ENCODE measurements at places on chromosomes 2 and 18.

DNA sequence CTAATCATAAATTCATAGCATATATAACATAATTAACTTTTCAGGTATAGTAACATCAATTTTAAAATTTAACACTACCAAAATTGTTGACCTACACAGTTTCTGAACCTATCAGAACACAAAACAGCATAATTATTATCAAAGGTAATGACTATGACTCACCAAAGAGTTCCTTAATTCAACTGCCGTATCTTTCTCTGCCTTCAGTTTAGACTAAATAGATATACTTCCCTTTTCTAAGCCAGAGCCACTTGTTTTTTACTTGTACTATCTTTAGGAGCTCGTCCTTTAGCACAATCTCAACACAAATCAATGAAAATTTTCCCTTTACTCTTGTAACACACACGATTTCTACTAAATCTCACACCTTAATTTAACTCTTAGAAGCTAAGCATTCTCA, 54.4 kb downstream of the CCDC88A start:
- no peak for DNase-seq

DNA sequence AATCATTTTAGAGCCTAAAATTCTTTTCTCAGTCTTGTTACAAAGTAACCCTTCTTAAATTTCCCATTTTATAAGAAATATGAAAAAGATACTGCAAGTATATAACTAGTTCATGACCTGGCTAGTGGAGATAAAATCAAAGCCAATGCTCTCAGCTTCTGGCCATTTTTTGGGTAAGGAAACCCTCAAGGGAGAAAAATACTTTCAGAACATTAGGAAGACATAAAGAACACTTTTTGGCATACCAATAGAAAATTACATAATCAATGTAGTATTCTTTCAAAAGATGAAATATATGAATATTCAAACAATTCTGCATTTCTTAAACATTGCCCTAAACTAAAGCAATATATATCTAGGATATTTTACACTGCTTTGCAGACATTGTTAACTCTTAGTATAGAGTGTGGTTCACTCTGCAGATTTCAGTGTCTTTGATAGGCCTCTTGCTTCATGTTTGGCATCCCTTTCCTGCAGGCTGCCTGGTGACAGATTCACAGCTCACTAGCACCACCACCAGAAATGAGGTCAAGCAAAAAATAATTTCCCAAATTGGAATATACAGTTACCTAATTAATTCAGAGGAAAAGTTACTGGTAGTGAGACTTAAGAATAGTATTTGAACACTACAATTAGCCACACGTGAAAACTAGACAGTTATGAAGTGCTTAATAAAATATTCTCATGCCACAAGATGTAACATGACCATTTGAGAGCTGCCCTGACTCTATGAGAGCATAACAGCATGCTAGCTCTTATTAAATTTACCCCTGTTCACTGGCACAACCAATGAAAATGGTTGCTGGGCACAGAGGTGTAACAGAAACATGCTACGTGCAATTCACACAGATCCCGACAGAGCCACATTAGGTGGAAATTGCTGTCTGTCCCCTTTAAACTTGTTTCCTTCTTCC, 36.0 kb downstream of the PAIP2B start:
- DNase-seq, result no peak

- peak; percentile 60 for DNase-seq
Observed at GRCh38 chr2:88765154-88765888, 73.8 kb downstream of the RPIA start.

GRCh38 chr2:168521053-168521741, 65.1 kb downstream of the CERS6 start:
- DNase-seq, result no peak

DNA sequence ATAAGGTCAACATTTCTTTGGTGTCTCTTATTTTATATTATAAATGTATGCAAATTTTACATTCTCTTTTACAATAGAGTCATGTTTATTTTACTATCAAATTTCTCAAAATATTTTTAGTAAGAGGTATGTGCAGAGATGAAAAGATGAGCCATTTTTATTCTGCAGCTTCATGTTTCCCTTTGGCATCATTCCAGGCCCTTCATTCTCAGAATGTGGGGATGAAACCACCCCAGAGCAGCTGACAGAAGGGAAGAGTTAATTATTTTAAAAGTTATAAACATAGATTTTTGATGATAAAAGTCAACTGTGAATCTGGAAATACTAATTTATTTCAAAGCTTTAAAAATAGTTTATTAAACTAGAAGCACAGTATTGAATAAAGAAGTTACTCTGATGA, 12.8 kb upstream of the FSHR start:
- no peak for DNase-seq

- DNase-seq, result no peak
Observed at GRCh38 chr2:151928380-151928779, 100.2 kb upstream of the ARL5A start.

- DNase-seq, result no peak
Observed at GRCh38 chr2:233821196-233821595, 33.1 kb downstream of the HJURP start.

DNA sequence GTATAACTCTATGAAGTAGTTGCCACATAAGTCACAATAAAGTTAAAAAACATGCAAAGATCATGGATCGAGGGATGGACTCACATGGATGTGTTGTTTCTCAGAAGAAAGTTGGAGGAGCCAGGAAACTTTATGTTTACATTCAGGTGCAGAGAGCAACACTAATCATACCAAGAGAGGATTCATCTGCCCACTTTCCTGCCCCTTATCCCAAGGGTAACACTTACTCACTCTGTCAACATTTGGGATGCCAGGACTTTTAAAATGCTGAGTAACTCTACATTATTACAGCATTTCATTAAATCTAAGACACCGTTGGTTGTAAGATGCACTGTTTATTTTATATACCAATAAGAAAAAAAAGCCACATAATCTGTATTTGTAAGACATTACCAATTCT, 170.4 kb downstream of the KCNE4 start:
- no peak for DNase-seq

DNA sequence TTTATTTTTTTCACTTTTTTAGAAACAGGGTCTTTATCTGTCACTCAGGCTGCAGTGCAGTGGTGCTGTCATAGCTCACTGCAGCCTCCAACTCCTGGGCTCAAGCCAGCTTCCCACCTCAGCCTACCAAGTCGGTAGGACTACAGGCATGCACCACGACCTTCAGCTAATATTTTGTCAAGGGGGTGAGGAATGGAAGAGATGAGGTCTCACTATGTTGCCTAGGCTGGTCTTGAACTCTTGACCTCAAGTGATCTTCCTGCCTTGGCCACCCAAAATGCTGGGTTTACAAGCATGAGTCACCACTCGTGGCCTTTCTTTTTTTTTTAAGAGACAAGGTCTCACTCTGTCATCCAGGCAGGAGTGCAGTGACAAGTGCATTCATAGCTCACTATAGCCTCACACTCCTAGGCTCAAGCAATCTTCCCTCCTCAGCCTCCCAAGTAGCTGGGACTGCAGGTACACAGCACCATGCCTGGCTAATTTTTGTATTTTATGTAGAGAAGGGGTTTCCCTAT, 13.4 kb downstream of the PPP1R7 start:
- no peak for DNase-seq

- no peak for DNase-seq
Observed at GRCh38 chr2:237026981-237027711, 58.5 kb upstream of the COPS8 start.

- DNase-seq, result no peak
Observed at GRCh38 chr2:10095175-10095574, 15.0 kb upstream of the CYS1 start.

GRCh38 chr18:42281124-42281523, 326.1 kb downstream of the PIK3C3 start:
- no peak for DNase-seq

DNA sequence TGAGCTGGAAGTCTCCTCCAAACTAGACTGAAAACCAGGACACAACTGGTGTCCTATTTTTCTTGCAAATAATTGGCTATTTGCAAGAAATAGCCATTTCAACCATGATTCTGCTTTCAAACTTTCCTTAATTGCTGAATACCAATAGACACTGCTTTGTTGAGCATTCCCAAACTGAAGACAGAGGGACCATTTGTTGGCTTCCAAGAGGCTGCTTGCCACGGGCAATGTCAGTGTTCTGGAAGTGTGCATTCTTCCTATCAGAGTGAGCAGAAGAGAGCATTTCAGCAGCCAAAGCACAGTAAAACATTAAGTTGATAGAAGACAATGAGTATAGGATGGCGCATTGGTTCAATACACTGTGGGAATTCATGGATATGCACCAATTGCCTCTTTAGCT, 360.5 kb upstream of the RGPD4 start:
- DNase-seq, result no peak

DNA sequence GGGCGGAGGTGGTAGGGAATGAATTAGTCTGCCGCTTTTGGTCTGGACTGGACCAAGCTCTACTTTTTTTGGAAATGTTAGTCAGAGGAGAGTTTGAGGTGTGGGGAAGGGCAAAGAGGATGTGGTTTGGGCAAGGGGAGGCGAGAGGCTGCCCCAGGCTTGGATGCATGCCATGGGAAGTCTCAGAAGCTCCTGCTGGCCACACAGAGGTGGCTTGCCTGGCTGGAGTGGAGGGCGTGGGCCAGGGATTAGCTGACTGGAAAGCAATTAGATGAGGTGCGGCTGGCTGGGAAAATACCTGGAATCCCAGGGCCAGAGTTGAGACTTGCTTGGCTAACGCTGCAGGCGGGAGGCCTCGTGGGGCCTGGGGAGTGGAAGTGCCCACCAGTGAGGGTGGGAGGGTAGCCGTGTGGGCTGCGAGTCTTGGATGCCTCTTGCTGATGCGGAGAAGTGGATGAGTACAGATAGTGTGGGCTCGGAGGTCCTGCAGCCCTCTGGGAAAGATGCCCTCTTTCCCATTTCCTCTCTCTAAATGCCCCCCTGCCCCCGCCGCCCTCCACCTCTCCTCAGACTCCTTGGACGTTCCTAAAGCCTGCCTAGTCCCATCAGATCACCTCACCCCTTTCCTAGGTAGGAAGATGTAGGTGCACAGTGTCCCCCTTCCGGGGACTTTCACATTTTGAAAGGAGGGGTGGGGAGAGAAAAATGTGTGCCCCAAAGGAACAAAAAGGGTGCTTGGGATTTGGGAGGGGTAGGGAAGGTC, 117.6 kb downstream of the SMAD7 start:
- no peak for DNase-seq

- DNase-seq, result no peak
Observed at GRCh38 chr2:20561637-20562454, 89.1 kb downstream of the HS1BP3 start.

DNA sequence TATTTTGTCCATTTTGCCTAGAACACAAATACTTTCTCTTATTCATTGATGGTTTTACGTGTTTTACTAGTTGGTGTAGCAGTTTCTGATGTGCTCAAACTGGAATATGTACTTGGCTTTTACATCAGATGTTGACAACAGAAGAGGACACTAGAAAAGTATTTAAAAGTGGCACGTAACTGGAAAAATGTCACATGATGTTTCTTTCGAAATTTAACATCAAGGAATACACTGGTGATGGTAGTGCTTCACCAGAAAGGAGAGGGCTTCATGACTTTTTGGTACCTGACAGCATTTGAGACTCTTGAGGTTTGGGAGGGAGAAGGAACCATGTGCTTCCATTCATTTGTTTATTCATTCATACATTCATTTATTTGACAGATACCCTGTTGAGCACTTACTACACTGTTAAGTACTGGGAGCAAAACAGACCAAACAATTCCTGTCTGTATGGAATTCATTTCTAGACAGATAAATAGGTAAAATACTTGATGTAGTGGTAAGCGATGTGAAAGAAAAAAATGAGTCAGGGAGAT, 1.5 kb downstream of the GIGYF2 start:
- DNase-seq, result no peak

- DNase-seq, result no peak
Observed at GRCh38 chr2:56034258-56034657, 110.7 kb upstream of the EFEMP1 start.

GRCh38 chr2:216695401-216695821, at the start of gene IGFBP5:
TSS of gene IGFBP5 (minus strand) at chr2:216695549. CDS start at chr2:216694775, 774 bp downstream.
- no peak for DNase-seq

- no peak for DNase-seq
Observed at GRCh38 chr2:13005761-13006335, 289.1 kb downstream of the TRIB2 start.

GRCh38 chr2:164917296-164917903, 37.9 kb downstream of the SLC38A11 start:
- DNase-seq, result no peak

Measured in stimulated activated CD4-positive, alpha-beta T cell treated with anti-CD3 and anti-CD28 coated beads, Interleukin-2, amount 100 ng/mL, for 4 hours (primary cell).